ENCODE measurements at places on chromosomes 7 and 10.

- no peak for DNase-seq
Observed at GRCh38 chr7:48077423-48077822, 11.6 kb upstream of the UPP1 start.

- no peak for DNase-seq
Observed at GRCh38 chr10:92913973-92914372, 65.7 kb downstream of the EXOC6 start.

GRCh38 chr7:70926666-70927065 lies 205.3 kb upstream of the GALNT17 start:
- DNase-seq: no peak

- peak; percentile 63 for DNase-seq
Observed at GRCh38 chr10:61897671-61898434, 3.6 kb upstream of the ARID5B start.

DNA sequence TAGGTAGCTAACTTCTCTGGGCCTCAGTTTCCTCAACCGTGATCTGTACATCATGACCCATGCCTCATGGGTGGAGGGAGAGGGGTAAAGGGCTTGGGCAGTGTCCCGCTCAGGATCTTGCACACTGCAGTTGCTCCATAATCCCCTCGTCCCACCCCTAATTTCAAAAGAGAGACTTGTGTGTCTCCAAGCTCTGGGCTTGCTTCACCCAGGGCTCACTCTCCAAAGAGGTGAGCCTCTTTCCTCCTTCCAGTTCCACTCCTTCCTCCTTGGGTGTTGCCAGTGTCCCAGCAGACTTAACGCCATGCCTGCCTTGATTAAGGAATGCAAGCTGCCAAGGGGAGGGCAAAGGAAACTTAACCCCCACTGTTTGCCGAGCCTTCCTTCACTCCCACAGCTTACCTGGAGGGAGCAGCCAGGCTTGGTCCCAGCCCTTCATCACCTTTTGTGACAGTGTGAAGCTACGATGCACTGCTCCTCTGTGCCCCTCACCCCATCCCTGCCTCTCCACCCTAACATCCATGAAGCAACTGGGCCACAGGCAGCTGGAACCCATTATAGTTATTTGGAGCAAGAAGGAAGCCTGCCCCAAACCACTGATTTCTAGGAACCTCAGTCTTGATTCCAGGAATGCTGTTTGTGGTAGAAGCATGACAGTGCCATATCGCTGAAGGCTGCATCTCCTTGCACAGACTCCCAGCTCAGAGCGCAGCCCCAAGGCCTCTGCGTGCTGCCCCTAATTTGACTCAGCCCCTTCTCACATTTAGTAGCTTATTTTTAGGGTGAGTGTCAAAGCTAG lies 363.3 kb downstream of the TNS3 start:
- peak; percentile 89 for DNase-seq

GRCh38 chr10:99058762-99059161 lies 176.9 kb downstream of the HPSE2 start:
- DNase-seq: no peak

DNA sequence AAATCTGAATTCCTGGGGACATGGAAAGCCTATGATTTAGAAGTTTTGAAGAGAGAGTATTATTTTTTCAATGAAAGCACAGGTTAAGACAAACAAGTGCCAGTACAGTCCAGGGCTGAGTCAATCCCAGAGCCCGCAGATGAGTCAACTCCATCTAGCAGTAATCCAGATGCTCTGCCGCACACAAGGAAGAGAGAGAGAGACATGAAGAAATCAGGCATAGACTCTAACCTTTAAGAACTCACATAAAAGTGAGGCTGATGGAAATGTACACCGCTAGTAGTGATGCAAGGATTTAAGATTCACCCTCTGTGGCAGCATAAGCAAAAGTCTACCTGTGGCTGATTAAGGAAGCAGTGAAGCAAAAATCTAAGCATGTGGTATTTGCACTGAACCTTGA lies 651.5 kb downstream of the TNS3 start:
- peak; percentile 95 for DNase-seq

DNA sequence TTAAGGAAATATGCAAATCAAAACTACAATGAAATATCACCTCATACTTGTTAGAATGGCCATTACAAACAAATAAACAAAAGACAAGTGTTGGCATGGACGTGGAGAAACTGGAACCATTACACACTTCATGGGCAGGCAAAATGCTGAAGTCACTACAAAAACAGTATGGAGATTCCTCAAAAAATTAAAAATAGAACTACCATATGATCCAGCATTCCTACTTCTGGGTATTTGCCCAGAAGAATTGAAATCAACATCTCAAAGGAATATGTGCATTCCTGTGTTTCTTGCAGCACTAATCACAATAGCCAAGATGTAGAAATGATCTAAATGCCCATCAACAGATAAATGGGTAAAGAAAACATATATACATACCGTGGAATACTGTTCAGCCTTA lies 83.6 kb downstream of the NRCAM start:
- peak; percentile 3 for DNase-seq

DNA sequence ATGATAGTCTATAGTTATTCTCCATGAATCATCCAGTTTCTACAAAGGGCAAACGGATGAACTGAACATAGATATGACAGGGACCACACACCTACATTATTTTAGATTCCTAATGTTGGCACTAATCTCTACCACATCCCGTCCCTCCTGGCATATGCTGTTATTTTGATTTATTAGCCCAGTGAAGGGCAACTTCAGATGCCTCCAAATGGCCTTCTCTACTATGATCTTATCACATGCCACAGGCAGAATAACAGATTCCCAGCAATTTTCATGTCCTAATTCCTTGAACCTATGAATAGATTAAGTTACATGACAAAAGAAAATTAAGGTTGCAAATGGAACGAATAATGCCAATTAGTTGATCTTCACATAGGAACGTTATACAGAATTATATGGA lies 474.7 kb downstream of the ANKRD7 start:
- DNase-seq: no peak

GRCh38 chr10:71378336-71379117 lies 18.2 kb upstream of the CDH23 start:
- DNase-seq: no peak

DNA sequence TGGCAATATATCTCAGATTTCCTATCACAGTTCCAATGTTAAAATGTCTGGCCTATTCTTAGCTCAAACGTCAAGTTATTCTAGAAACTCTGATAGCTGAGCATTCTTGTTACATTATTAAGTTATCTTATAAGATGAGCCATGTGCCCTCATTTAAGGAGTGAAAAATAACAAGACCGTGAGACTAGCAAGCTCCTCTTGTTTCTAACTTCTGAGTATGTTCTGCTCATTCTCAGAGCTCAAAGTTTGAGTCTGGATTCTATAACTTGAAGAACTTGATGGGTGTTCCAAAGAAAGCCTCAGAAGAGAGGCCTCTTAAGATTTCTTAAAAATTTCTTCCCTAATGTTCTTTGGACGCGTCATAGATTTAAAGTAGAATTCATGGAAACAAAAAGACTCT lies 215.2 kb downstream of the HTR7 start:
- no peak for DNase-seq

DNA sequence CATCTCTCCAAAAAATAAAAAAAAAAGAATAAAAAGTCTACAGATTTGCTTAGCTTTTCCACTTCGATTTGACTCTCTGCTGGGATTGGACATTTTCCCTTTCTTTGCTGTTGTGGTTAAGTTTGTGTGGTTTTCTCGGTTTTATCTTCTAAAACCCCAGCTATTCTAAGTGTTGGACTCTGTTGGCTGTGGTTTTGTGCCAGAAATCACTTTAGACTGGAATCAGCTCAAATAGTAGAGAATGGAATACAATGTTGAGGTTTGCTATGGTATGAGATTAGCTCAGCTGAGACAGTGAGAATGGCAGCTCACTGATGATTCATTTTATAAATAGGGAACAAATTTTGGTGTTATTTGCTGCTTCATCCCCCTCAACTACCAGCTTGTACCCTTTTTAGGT lies 116.0 kb downstream of the BUB3 start:
- DNase-seq: peak; percentile 80

GRCh38 chr7:102099474-102099873 lies 187.2 kb upstream of the SH2B2 start:
- no peak for DNase-seq

- DNase-seq: no peak
Observed at GRCh38 chr10:112601214-112602090, 154.4 kb downstream of the VTI1A start.

GRCh38 chr10:99470327-99470726 lies 39.9 kb upstream of the GOT1 start:
- no peak for DNase-seq

GRCh38 chr10:100868382-100868781 lies 44.4 kb upstream of the SLF2 start:
- DNase-seq: no peak

GRCh38 chr10:75228278-75228677 lies 7.5 kb downstream of the COMTD1 start:
- DNase-seq: no peak
